Stimulated activated CD4-positive, alpha-beta T cell treated with anti-CD3 and anti-CD28 coated beads, Interleukin-15, amount 100 ng/mL, for 24 hours (primary cell): ENCODE measurements at places on chromosomes 16 and 17.

- DNase-seq, result no peak
These were observed 259.6 kb upstream of the KCNJ16 start for GRCh38 chr17:69815406-69815805.

DNA sequence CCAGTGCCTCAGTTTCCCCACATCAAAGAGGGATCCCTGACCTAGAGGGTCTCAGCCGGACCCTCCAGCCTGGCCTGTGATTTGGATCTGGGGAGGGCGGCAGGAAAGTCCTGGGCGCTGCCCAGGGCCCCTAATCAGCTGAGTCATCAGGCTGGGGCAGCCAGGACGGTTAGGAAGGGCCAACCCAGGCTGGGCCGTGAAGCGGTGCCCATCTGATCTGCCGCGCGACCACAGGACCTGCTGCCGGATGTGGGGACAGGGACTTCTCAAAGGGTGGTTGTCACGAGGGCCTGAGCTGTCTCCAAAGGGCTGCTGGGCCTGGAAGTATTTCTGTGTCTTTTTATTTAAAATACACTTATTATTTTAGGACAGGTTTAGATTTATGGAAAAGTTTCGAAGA lies 4.4 kb downstream of the TPSAB1 start:
- no peak for DNase-seq

GRCh38 chr17:19284005-19284959 lies 47.1 kb downstream of the EPN2 start:
- DNase-seq, result no peak

- DNase-seq, result no peak
These were observed 19.1 kb downstream of the NGFR start for GRCh38 chr17:49514071-49514721.
